ENCODE measurements at places on chromosomes 4 and X. TPM values are rescaled to one million over a fixed set of nuclear protein-coding genes. Genes with fewer than 3 reads are reported as not detected.

- no peak for DNase-seq
These were observed 21.3 kb downstream of the AREG start for GRCh38 chr4:74466242-74466641.

DNA sequence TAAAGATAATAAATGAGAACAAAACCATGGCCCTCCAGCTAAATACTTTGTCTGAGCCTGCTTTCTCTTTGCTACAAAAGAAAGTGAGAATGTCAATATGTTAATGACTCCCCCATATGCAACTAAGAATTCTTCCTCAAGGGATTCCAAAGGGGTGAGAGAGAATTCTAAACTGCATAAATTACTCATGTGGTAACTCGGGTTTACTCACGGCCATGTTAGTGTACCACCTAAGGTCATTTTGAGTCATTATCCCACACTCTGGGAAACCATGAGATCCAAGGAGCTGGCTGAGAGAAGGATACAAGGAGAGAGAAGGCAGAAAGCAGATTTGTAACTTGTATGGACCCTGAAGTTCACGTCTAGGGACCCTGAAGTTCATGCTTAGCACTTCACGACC, 190.3 kb downstream of the DHX15 start:
- peak; percentile 86 for DNase-seq

GRCh38 chr4:69122476-69122875, 26.2 kb downstream of the UGT2B7 start:
- no peak for DNase-seq

DNA sequence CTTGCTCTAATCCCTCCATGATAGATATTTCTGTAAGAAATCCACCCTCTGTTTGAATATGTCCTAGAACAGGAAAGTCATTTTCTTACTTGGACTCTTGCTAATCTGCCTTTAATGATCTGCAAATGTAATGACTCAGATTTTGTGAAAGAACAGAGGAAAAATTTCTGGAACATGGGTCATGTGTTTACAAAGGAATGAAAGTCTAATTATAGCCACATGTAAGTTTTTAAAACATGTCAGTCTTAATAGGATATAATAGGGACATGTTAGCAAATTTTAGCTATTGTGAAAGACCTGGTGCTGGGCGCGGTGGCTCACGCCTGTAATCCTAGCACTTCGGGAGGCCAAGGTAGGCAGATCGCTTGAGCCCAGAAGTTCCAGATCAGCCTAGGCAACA, 47.6 kb downstream of the GRK4 start:
- peak; percentile 38 for DNase-seq

DNA sequence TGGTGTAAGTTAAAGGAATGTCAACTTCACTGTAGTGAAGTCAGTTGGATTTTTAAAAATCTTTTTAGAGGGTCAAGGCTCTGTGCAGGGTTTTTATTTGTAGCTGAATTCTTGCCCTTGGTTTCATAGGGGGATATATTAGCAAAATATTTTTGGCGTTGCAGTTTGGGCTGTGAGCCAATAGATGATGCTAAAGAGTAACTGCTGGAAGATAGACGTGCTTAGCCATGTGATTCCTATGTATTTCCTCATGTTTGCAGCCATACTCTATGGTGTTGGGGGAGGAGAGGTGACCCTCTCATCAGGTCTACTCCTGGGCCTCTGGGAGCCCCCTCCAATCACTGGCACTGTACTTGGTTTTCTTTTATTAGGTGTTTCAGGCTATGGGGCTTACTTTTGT, 246.7 kb upstream of the ARHGAP24 start:
- no peak for DNase-seq

- no peak for DNase-seq
These were observed 2.9 kb downstream of the CPZ start for GRCh38 chr4:8595237-8596087.

DNA sequence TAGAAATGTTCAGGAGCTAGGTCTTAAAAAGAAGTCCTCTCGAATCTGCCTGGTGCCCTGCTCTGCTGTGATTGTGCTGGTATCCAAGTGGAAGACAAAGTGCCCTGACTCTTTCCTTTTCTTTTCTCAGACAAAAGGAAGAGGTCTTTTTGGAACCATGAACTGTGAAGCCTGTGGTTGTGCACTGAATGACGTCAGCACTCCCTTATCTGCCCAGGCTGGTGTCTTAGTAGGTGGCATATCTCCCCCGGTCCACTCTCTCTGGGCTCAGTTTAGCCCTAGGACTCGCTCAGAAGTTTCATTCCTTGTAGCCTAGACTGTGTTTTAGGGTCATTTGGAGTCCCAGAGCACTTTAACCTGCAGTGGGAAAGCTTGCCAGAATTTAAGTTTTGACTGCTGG, 400.3 kb upstream of the CT83 start:
- no peak for DNase-seq

DNA sequence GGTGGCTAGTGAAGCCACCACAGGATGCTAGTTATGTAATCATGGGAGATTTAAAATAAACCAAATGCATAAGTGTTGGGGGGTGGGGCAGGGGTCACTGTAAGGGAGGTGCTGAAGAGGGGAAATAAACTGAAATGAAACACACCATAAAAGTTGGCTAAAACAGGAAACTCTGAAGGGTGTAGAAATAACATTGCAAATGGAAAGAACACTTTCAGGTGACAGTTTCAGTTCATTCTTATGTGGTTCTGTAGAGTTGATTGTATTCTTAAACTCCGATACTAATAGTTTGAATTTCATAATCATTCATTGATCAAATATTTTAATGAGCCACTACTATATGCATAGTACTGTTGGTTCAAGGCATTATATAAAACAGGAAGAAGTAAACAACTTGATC, 80.1 kb downstream of the HDAC8 start:
- no peak for DNase-seq

- no peak for DNase-seq
These were observed 1.1 kb upstream of the IRF2 start for GRCh38 chr4:184475498-184475897.

DNA sequence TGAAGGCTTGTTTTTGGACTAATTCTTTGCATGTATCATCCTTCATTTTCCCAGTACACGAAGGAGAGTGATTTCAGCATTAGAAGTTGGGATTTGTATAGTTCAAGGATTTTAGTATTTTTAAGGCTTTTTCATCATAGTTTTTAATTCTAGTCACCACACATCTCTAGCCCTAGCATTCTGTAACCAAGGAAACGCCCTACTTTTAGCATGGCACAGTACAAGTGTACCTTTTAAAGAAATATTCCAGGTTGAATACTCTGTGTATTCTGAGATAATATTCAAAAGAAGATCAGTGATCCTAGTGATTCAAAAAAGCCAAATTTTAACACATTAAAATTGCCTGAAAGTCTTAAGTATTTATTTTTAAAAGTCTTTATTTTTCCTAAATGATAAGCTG, 150.5 kb downstream of the RAP1GDS1 start:
- DNase-seq, result no peak

PASD1 gene
- 0.27 TPM for total RNA-seq

LGI2 gene
- total RNA-seq, result not detected

RNF150 gene
- 4.0 TPM for total RNA-seq

CLGN gene
- total RNA-seq, result 7.4 TPM

Measured in M059J (cell line).